ENCODE measurements at places on chromosomes 11 and 22.
A peak's percentile ranks its signal among the peaks of the same experiment; 100 is the strongest.

- DNase-seq: no peak
Observed at GRCh38 chr22:44389181-44389580, 76.4 kb upstream of the SHISAL1 start.

- peak; percentile 66 for DNase-seq
Observed at GRCh38 chr22:25081409-25081824, 118.2 kb upstream of the CRYBB3 start.

GRCh38 chr11:10918275-10918674, 60.4 kb upstream of the ZBED5 start:
- no peak for DNase-seq

DNA sequence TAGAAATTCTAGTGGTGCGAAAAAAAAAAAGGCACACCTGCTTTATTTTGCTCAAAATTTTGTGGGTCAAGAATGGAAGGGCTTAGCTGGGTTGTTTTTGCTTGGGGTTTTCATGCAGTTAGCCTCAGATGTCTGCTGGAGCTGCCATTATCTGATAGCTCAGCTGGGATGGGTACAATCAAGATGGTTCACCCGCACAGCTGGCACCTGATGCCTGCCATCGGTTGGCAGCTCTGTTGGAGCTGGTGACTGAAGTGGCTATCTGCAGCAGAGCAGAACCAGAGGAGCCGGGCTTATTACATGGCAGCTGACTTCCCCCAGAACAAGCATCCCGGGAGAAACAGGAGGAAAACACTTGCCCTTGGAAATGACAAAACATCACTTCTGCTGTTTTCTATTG, 12.1 kb upstream of the ELFN2 start:
- no peak for DNase-seq

GRCh38 chr22:44455963-44456358, 42.1 kb downstream of the RTL6 start:
- DNase-seq: no peak

DNA sequence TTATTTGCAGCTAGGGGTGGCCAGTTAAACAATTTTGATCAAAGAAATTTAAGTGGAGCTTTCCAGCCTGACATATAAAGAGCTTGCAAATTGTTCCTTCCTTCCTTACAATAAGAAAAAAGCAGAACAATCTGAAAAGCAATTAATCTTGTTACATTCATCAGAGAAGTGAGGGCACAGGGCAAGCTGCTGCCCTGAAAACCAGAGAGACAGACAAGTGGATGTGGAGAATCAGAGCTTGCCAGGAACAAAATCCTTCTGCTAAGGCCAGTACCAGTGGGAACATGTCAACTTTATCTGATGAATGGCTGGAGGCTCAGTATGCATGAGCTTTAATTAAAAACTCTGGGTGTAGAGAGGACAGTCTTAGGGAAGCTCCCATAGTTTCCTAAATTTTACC, 8.8 kb downstream of the CCDC179 start:
- DNase-seq: no peak

DNA sequence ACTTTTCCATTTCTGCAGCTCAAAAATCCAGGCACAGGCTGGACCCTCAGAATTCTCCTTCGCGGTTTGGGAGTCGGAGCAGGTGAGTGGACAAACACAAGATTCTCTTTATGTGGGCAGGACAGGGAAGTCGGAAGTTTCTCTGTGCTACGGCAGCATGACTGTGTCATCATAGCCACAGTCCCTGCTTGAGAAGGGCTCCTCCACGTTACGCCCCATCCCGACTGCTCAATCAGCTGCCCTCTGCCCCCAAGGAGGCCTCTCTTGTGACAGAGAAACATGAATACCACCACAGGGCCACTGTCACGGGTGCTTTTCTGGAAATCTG, 89.0 kb upstream of the SHISAL1 start:
- DNase-seq: no peak

DNA sequence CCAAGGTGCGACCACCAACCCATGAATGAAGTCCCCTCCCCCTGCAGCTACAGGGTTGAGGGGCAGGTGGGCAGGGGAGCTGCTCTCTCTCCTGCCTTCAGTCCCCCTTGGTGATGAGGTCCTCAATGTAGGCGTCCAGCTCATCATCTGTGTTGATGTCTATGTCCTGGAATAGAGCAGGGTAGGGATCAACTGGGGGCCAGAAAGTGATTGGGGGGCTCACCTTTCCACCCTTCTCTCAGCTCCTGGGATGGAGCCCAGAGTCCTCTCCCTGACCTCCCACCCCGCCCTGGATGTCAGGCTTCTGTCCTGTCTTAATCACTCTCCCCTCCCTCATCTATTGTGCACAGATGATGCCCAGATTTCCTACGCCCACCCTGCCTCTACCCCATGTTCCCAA, 41.9 kb downstream of the MORC2 start:
- DNase-seq: no peak

DNA sequence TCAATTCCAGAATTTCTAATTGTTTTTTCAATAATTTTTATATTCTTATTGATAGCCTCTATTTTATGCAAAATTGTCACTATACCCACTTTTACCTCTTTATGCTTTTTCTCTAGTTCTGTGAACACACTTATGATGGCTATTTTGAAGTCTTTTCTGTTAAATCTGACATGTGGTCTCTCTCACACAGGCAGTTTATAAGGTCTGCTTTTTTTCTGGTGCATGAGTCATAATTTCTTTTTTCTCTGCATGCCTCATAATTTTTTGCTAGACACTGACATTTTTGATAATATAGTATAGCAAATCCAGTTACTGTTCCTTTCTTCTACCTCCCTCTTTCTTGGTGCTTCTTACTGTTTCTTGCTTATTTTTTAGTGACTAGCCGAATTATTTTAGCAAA, 36.0 kb downstream of the ZBTB44 start:
- no peak for DNase-seq

DNA sequence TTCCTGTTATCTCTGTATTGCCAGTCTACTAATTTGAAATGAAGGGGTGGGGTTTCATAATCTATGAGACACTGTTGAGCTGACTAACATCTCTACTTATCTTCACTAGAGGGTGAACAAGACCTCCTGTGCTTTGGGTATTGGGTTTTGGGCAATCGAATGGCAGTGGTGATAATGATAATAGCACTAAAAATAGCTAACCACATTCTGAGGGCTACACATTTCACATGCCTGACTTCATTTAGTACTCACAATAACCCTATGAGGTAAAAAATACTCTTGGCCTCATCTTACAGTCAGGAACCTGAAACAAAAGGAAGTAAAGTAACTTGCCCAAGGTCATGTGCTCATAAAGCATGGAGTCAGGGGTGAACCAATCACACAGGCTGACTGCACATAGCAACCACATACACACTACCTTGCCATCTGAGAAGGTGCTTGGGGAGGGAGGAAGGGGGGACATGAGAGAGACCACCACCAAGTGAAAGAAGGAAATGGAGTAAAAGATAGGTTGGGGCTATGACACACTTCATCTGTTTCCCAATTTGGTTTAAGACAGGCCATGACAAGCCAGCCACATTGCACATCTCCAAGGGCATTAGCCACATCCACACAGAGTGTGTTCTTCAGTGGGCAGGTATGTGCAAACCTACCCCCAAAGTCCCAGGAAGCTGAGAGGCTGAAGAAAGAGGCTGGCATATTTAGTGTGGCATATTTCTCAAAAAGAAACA, 387.6 kb upstream of the DDI1 start:
- DNase-seq: no peak

DNA sequence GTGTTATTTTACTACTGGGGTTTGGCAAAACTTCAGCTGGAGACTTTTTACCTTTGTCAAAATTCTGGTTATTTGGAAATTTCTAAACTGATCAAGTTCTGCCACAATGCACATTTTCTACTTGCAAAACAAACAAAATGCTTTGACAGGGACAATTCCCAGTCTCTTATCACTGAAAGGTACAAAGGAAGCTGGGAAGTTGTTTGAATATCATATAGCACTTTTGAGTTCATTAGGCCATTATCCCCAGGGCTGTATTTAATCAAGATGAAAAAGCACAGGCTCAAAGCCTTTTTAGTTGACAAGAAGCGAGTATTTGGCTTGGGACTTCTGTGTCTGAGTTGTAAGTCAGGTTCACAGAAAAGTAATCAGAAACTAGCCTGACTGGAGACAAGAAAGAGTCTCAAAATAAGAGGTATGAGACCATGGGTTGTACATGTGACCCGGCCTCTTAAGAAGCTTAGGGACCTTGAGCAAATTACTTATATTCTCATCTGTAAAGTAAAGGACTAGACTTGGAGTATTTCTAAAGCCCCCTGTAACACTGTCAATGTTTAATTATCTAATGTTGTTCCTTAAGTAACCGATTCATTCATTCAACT, 2.9 kb upstream of the HORMAD2 start:
- DNase-seq: no peak

GRCh38 chr11:68398995-68399851, 61.3 kb upstream of the PPP6R3 start:
- no peak for DNase-seq

GRCh38 chr11:19577976-19578619, 134.5 kb upstream of the NAV2 start:
- DNase-seq: no peak

DNA sequence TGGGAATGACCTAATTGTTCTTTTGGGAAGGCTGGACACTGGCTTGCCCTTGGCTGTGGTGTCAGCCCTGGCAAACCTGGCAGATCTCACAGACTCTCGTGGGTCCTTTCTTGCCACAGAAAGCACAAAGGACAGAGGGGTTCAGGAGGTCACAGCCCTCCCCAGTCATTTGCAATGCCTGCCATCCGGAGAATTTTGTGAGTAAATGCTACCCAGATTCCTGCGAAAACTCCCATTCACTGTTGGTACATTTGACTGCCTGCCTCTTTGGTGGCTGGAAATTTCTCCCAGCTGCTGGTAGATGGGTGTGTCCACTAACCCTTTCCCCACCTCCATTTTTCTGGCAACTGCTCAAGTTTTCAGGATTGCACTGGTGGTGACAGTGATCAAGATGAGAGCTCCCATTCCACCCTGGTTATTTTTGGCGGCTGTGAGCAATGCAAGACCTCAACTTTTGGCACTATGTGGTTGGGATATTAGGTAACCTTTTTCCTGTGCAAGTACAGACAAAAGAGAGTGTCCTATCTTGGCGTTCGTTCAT, 155.7 kb downstream of the NAV2 start:
- no peak for DNase-seq

DNA sequence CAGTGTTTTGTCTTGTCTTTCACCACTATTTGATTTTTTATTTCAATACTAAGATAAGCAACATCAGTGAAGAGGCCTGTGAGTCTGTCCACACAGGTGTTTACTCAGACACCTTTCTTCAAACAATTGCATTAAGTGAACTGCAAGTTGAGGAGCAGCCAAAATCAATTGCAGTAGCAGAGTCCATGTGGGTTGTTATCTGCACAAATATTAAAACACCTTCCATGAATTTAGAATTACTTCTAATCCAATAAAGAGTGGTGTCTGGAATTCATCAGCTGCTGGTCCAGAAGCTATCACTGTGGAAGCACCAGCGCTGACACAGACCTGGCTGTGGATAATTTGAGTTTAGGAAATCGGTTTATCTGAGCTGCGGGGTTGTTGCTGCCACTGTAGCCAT, 83.5 kb upstream of the FAT3 start:
- DNase-seq: no peak

DNA sequence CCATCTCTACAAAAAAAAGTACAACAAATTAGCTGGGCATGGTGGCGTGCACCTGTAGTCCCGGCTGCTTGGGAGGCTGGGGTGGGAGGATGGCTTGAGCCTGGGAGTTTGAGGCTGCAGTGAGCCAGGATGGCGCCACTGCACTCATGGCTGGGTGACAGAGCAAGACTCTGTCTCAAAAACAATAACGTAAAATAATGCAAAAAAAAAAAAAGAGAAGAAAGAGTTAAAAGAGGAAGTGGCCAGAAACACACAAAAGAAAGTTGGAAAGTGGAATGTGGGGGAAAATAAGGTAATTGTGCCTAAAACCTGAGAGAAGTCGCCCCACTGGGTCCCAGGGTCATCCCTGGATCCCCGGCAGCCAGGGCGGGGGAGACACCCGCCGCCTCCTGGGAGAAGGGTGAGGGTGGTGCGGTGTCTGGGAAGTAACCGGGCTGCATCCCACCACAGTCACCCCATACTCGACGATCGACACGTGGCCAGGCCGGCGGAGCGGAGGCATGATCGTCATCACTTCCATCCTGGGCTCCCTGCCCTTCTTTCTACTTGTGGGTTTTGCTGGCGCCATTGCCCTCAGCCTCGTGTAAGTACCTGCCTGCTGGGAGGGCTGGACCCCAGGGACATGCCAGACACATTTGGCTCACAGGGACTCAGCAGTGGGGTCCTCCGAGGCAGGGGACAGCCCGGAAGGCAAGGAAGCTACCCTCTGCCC, 8.1 kb downstream of the UPK3A start:
- no peak for DNase-seq

- DNase-seq: no peak
Observed at GRCh38 chr22:42459287-42460063, 27.3 kb upstream of the NFAM1 start.

- DNase-seq: no peak
Observed at GRCh38 chr11:64638829-64639228, 47.8 kb downstream of the SLC22A12 start.

GRCh38 chr22:48378673-48379072, 1449.0 kb downstream of the BRD1 start:
- DNase-seq: no peak

- no peak for DNase-seq
Observed at GRCh38 chr11:14110629-14111028, 148.1 kb downstream of the SPON1 start.

- DNase-seq: no peak
Observed at GRCh38 chr11:96388891-96389719, 607 bp downstream of the CCDC82 start.

DNA sequence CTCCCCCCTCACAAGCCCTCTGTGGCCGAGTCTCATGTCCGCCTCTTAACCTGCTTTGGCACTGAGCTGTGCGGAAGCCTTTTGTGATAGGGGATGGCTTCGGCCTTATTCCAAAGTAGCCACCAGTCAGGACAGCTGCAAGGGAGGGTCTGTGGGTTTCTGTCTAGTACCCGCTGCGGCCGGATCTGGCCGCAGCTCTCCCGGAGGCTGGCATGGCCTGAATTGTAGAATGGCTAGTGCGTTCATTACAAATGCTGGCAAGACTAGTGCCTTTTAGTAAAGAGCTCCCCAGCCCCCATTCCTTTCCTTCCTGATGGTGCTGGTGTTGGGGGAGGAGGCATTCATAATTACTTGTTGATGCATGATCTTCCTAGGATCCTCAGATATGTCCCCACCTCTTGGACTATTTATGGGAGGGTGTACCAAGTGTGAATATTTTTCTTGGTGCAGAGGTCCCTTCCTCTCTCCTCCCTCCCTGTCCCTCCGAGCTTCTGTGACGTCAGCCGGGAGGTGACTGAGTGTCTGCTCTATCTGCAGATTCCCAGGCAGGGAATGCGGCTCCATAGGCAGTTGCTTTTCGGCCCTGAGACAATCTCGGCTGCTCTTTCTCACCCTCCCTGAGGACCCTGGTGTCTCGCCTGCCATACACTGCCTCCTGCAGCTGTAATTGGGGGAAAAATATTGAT, 108.7 kb upstream of the E2F8 start:
- DNase-seq: no peak

DNA sequence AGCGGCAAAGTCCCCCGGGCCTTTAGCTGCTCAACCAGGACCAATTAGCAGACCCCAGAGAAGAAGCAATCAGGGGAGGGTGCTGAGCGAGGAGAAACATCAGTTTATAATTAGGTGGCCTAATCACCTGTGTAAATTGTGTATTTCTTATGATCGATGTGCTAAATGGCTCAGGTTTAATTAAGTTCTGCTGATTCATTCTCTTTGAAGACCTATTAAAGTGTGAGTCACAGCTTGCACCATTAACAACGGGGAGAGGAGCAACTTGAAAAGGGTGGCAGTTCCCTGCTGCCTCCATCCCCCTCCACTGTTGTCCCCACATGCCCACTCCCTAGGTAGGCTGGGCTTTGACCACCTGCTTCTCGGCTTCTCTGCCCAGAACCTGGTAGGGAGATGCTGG, 10.7 kb downstream of the ISX start:
- DNase-seq: no peak

- DNase-seq: no peak
Observed at GRCh38 chr11:62013537-62014476, 46.4 kb upstream of the FTH1 start.

Data from CD8-positive, alpha-beta memory T cell (primary cell).